NCI-H748 treated with DMSO at 0.1 percent for 48 hours (cell line): ENCODE measurements at places on chromosomes 3 and 15.

- no peak for DNase-seq
Measured at GRCh38 chr3:72753495-72753894, 94.8 kb downstream of the SHQ1 start.

- DNase-seq = no peak
Measured at GRCh38 chr15:99744142-99744541, 10.9 kb upstream of the LYSMD4 start.

DNA sequence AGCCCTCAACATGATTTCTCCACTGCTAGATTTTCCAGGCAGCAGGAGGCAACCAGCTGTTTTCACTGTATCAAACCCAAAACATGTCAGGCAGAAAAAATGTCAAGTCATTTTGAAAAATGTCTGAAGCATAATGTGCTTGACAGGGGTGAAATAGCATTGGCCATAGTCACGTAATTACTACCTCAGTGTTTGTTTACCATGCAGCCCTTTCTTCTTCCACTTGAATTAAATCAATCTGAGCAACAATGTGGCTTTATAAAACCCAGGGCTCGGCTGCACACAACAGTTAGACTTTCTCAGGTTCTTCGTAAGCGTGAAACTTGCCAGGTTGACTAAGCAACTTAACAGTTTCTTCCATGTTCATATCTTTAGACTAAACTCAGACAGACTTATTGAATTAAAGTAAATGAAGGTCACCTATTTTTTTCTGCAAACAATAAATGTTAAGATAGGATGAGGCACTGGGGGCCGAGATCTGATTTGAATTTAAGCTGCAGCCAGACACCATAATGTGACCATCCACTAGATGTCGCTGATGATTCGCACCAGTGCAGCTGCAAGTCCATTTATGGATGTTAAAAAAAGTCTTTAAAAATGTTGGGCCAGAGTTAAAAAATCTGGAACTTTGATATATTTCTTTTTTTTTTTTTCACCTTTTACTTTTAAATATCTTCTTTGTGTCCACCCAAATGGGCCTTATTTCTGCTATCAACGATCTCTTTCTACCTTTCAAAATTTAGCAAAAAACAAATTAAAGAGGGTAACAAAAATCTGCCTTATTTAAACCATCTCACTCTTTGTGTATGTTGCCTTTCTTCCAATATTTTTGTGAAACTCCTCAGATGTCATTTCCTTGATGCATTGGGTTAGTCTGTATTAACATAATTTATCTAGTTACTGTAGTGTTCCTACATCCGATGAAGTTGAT is 305.9 kb downstream of the CACNA2D3 start:
- DNase-seq = peak; percentile 92

GRCh38 chr3:105788593-105788992 is 80.2 kb downstream of the CBLB start:
- no peak for DNase-seq

DNA sequence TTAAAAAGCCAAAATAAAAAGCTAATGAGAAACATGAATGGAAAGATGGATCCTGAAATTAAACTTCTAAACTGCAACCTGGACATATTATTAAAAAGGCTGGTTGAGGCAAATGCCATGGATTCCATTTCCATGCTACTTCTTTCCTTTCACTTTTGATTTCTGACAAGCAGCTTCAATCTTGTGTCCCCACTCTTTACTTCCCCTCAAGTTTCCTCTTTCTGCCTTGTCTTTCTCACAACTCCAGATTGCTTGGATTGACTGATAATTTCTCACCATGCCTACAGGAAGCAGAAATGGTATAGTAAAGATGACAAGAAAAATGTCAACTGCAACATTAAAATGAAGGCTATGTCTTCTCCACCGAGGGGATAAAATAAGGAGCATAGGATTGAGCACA is 1136.7 kb downstream of the TUSC7 start:
- DNase-seq = no peak

GRCh38 chr15:22811640-22812039 is 25.2 kb downstream of the NIPA1 start:
- no peak for DNase-seq

- no peak for DNase-seq
Measured at GRCh38 chr3:131690800-131691199, 188.0 kb upstream of the MRPL3 start.

- no peak for DNase-seq
Measured at GRCh38 chr3:182330646-182331045, 462.7 kb upstream of the ATP11B start.

DNA sequence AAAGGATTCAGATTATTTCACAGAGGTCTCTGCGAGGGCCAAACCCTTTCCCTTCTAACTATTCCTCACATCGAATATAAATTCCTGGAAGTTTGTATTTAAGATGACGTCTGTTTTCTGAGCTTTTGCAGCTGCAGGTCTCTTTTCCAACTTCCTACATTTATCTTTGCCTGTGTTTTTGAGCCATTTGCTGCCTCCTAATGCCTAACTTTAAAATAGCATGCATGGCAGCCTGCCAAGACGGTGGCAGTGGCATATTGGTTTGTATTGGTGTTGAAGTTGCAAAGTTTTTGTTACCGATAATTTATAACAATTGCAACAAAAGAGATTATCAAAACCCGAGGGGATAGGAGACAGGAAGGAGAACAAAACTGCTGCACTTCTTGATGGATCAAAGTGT is 187.1 kb upstream of the DNAJC19 start:
- DNase-seq = peak; percentile 33

GRCh38 chr3:195221876-195222617 is 48.9 kb downstream of the XXYLT1 start:
- no peak for DNase-seq

GRCh38 chr3:23856286-23856685 is 50.5 kb downstream of the UBE2E1 start:
- no peak for DNase-seq

- DNase-seq = no peak
Measured at GRCh38 chr3:121467085-121467484, 78.7 kb downstream of the POLQ start.

- no peak for DNase-seq
Measured at GRCh38 chr3:151133917-151134450, 48.5 kb downstream of the MED12L start.

DNA sequence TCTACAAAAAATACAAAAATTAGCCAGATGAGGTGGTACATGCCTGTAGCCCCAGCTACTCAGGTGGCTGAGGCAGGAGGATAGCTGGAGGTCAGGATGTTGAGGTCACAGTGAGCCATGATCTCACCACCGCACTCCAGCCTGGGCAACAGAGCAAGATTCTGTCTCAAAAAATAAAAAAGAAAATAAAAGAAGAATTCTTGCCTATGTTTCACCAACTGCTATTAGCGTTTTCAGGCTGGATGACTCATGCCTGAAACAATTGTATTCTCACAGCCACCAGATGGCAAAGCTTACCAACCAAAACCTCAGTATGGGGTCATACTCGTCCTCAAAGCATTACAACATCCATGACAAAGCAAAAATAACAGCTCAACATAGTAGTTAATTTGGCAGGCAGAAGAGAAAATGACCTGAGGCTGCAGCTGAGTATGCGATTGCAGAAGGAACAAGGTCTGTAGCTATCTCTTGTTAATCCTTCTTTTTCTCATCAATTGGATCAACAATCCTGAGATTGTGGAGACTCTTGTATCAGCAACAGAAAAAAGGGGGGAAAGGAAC is 52.2 kb downstream of the TP53BP1 start:
- no peak for DNase-seq

DNA sequence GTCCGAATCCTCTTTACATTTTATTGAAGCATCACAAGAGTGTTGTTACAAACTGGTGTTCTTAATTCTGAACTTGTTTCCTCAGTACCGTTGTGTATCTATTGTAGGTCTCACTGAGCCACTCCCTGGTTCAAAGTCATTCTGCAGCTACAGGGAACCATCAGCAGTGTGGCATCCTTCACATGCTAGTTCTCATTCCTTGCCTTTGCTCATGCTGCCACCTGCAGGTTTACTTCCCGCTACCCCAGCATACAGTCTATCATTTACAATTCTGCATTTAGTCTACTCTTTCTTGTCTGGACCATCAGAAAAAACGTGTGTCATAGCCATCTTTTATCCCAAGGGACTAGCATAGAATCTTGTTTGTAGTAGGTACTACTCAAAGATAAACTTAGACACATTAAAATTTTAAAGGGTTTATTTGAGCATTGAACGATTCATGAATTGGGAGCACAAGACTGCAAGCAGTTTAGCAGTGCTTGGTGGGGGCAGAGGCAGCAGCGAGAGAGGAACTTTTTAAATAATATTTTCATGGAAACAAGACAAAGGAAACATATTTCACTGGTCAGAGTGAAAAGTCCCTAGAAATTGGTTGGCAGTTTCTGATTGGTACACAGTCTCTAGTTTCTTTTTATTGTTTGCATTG is 402.1 kb downstream of the CADM2 start:
- DNase-seq = peak; percentile 49

GRCh38 chr3:43542328-43543043 is 79.3 kb downstream of the ANO10 start:
- DNase-seq = no peak

- DNase-seq = no peak
Measured at GRCh38 chr15:92614791-92615785, 40.5 kb downstream of the FAM174B start.

GRCh38 chr15:100107606-100108225 is 234.1 kb downstream of the ADAMTS17 start:
- DNase-seq = no peak

DNA sequence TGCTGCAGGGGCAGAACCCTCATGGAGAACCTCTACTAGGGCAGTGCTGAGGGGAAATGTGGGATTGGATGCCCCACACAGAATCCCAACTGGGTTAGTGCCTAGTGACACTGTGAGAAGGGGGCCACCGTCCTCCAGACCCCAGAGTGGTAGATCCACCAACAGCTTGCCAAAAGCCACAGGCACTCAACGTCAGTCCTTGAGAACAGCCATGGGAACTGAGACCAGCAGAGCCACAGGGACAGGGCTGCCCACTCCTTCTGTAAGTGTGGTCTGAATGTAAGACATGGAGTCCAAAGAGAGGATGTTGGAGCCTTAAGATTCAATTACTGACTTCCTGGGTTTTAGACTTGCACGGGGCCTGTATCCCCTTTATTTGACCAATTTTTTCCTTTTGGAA is 1451.5 kb downstream of the SI start:
- no peak for DNase-seq

DNA sequence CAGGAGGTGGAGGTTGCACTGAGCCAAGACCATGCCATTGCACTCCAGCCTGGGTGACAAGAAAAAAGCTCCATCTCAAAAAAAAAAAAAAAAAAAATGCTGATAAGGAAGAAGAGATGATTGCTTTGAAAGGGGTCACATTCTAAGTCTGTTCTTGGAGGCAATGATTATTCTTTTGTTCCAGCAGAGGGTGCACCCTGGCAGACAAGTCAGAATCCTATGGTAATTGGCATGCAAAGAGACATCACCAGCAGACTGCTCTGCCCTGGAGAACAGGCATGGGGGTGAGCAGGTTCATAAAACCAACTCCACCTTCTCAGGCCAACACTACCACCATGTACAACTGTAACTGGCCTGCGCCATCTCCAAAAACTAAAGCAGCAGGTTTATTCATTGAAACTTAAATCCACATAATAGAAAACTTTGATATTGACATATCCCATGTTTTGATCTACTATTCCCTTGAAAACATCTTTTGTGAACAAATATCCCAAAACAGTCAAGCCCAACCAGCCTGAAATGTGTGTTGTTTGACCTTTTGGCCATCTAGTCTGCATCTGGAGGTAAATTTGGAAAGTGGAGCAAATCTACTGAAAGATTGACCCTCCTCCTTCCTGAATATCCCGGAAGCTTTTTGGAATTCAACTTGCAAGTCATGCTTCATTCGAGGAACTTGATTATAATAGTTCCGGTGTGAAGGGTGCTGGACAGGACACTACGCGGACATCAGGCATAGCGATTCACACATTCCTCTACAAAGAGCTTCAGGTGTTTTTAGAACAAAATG is 100.3 kb downstream of the MECOM start:
- DNase-seq = no peak
